NCI-H1417 (cell line): ENCODE measurements at places on chromosomes 1 and 21.

- no peak for DNase-seq
Measured at GRCh38 chr1:204390751-204391466, 20.7 kb downstream of the PPP1R15B start.

DNA sequence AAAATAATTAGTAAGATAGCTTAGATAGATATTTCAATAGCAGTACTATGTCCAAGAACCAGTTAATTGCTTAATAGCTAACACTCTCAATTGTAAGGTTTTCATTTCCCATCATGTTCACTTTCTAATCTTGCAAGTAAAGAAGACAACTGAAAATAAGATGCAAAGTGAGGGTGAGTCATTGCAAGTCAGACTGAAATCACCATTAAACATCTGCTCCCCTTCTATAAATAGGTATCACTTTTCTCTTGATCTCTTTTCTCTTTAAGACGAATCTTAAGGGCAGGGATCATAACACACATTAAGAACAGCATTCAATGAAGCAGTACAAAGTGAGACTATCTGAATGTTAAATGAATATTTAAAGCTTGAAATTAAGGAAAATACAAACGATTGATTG lies 40.4 kb downstream of the UBR4 start:
- DNase-seq, result no peak

DNA sequence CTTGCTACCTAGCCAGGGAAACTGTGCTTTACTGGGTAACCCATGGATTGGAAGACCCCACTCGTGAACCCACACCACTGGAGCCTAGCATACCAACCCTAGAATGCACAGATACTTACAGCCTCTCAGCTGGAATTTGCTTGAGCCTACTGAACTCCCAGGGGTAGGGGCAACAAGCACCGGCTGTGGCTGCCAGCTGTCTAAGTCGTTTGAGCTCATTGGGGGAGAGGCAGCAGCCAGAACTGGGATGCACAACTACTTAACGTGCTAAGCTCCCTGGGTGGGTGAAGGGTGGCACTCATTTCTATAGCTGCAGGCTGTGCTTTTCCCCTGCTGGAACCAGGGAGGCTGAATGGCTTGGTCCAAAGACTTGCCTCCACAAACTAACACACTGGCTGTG lies 212.4 kb downstream of the ZNF648 start:
- no peak for DNase-seq

DNA sequence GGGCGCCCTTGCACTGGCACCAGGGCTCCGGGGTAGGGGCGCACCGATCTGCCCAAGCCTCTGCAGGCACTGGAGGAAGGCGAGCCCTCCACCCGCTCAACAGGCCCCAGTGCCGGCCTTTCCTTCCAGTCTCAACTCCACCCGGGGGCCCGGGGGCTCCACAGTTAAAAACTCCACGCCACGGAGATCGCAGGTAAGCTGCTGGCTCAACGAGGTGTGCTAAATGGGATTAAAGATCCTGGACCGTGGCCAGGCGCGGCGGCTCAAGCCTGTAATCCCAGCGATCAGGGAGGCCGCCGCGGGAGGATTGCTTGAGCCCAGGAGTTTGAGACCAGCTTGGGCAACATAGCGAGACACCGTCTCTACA lies 536 bp downstream of the HSF2BP start:
- no peak for DNase-seq

- no peak for DNase-seq
Measured at GRCh38 chr21:23162198-23162946, 2164.2 kb downstream of the NCAM2 start.

GRCh38 chr1:92944901-92945747 lies 16.1 kb downstream of the DIPK1A start:
- DNase-seq, result no peak
